Activated CD4-positive, CD25-positive, alpha-beta regulatory T cell treated with anti-CD3 and anti-CD28 coated beads, Interleukin-2, amount 50 U/mL, for 24 hours (primary cell): ENCODE measurements at places on chromosomes 2 and 18.
A peak's percentile ranks its signal among the peaks of the same experiment; 100 is the strongest.

DNA sequence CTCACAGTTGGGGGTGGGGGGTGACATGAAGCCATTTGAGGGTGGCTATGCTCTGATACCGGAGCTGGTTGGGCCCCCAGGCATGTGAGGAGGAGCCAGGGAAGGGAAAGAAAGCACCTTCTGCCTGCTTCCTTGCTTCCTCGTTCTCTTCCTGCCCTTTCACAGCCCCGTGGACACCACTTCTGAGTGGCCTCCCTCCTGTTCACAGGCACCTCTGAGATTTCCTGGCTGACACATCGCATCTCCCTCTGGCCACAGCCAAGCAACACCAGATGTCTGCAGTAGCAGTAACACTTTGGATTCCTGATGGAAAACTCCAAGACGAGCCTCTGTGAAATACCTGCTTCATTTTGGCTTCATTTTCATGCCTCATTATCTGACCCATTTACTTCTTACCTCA, 64.7 kb upstream of the ST3GAL5 start:
- ATAC-seq, result no peak

DNA sequence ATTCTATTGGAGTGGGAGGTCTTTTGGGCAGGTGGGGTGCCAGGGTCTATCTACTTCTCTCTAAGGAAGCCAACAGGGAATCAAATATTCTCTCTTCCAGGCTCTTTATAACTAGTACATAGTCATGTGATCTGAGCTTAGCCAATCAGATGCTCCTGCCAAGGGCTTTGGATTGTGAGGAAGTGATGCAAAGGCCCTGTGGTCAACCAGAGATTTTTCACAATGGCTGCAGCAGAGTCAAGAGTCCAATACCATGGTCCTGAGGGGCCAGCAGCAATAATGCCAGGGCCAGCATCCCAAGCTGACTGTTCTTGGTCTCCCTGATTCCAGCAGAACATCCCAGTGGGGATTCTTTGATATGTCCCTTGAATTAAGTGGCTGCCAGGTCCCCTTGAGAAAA, 8.4 kb upstream of the C2orf72 start:
- ATAC-seq, result no peak

DNA sequence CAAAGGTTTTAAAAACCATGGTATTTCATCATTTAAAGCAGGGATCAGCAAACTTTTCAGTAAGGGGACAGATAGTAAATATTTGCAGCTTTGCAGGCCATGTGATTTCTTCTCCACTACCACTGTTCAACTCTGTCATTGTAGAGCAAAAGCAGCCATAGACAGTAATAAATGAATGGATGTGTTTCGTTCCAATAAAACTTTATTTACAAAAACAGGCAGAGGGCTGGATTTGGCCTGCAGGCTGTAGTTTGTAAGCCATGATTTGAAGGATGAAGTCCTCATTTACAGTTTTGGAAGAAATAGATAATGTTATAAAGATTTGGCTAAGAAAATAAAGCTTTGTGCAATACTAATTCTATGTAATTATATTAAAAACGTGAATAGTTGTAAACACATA, 1.8 kb downstream of the SERPINB12 start:
- no peak for ATAC-seq

- no peak for ATAC-seq
Measured at GRCh38 chr2:65018141-65018582, 29.0 kb downstream of the SLC1A4 start.

GRCh38 chr18:33761363-33761762, 183.3 kb downstream of the ASXL3 start:
- no peak for ATAC-seq

DNA sequence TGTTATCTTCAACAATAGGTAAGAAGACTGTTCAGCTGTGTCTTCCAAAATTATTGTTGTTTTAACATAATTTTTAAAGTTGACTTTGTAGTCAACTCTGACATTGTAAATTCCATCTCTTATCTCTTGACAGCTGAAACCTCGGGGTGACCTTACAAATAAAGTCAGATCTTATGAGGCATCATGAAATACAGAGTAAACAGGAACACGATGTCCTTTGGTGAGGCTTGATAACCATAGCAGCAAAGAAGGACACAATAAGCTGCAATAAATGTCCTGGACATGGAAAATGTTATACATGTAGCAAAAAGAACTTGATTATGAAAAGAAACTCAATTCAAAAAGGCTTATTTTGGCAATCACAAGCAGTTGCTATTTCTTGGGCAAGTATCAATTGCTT, 618.9 kb upstream of the SLC39A10 start:
- ATAC-seq, result no peak

DNA sequence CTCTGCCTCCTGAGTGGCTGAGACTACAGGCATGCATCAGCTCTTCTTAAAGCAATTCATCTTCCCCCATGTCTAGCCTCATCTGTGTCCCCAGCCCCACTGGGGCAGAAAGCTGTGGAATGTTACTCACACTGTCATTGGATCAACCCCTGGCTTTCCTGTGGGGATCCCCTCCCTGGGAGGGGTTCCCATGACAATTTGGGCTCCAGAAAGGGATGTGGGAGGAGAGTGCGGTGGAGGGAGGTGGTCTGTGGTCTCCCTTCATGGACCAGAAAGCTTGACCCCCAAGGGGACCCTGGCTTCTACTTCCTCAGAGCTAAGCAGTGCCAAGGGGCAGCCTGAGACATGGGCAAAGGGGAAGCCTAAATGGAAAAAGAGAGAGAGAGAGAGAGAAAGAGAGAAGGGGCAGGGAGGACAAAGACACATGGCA, 1.3 kb downstream of the NGEF start:
- no peak for ATAC-seq

GRCh38 chr18:58755304-58756010, 84.2 kb downstream of the MALT1 start:
- ATAC-seq, result no peak

DNA sequence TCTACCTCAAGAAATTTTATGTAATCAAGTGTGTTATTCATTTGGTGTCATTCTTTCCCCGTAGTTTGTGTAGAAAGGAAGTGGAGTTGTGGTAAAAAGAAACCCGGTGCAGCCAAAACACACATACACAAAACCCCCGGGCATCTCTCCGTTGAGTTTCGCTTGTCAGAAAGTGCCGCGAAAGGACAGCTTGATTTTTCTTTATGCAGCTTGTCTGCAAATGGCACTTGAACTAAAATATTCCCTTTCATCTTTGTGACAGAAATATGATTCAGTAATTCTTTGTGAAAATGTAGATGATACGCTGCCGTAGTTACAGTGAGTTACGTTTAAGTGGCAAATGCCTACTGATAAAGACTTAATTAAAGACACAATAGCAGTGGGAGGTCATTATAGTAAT, 268.8 kb upstream of the SPRED2 start:
- no peak for ATAC-seq

DNA sequence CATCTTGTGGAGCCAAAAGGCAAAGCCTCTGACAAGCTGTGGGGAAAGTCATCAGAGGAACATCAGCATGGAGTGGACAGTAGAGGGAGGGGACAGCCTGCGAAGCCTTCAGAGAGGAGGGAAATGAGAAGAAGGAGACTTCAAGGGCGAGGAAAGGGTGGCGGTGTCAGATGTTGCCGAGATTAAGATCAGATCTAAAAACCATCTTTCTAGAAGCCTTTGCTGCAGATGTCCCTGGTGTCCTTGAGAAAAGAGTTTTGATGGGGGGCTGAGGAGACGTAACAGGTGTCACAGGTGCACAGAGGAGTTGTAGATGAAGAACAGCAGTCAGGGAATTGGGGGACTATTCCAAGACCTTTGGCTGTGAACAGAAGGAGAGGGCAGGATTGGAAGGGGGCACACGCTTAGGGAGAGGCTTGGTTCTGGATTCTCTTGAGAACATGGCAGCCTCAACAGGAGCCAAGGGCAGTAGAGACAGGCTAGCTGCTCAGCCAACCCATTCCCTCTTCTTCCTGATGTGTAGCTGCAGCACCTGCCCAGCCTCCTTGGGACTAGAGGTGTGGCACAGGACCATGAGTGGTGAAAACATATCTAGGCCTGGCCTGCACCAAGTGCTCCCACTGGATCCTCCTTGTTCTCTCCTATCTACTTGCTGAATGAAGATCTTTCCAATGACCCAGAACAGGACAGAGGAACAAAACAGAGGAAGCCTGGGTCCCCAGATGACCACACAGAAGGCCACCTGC, 22.7 kb upstream of the NCL start:
- no peak for ATAC-seq

DNA sequence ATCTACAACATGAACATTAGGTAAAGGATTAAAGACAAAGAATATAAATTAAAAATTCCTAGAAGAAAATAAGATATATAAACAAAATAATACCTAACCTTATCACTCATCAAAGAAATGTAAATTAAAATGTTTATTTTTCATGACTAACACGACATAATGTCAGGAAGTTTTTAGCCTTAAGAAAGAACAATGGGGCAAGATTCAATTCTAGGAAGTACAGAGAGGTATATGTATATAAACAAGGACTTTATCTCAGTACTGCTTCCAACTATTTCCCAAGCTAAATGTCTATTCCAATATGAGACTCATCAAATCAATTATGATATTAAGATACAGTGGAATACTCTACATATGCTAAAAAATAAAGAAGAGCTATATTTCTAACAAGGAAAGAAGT, 44.1 kb downstream of the TTC21B start:
- ATAC-seq, result no peak

DNA sequence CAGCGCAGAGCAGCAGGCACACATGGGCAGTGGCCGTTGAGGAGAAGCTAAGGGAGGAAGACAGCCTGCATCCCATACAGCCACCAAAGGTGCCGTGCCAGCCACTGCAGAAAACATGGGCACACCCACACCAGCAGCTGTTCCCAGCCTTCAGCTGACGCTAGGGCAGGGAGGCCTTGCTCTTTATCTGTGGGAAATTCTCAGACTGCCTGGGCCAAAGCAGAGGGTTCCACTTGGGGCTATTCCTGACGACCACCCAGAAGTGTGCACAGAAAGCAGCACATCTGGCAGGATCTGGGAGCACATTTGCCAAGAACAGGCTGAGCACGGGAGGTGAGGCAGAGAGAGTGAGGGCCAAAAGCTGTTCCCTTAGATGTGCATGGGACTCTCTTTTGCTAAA, 101.3 kb upstream of the SOX11 start:
- ATAC-seq, result no peak

- ATAC-seq, result peak; percentile 90
Measured at GRCh38 chr2:134282629-134283400, 28.9 kb downstream of the MGAT5 start.

DNA sequence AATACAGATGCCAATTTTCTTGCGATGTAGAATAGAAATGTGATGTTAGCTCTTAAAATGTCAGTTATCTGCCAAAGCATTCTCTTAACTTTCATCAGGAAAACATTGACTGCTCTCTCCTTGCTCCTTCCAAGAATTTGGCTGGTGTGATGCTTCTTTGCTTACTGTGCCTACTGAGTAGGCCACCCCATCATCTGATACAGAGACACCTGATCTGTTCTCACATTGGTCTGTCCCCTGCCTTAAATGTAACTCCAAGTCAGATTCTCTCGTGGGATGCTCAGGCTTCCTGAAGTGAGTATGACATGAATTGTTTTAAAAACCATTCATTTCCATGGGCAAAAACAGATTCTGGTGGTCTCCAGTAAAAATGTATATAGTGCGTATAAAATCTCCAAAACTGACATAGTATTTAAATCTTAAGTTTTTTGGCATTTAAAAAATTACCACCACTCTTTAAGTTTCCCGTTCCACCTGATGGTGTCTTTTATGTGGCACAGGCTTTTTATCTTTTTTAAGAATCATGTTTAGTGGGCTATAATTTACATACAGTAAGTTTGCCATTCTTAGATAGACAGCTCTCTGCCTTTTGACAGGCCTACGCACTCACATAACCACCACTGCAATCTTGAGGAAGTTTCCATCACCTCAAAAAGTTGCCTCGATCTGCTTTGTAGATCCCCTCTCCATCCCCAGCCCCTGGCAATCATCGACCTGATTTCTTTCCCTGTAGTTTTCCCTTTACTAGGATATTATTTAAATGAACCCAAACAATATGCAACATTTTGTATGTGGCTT, 36.6 kb downstream of the UBE2F start:
- peak; percentile 47 for ATAC-seq

- no peak for ATAC-seq
Measured at GRCh38 chr2:232053777-232054176, 92.3 kb downstream of the DIS3L2 start.
